ENCODE measurements at places on chromosomes 16 and 17.

GRCh38 chr17:80353718-80354275 is 61.2 kb upstream of the ENDOV start:
- DNase-seq = no peak

DNA sequence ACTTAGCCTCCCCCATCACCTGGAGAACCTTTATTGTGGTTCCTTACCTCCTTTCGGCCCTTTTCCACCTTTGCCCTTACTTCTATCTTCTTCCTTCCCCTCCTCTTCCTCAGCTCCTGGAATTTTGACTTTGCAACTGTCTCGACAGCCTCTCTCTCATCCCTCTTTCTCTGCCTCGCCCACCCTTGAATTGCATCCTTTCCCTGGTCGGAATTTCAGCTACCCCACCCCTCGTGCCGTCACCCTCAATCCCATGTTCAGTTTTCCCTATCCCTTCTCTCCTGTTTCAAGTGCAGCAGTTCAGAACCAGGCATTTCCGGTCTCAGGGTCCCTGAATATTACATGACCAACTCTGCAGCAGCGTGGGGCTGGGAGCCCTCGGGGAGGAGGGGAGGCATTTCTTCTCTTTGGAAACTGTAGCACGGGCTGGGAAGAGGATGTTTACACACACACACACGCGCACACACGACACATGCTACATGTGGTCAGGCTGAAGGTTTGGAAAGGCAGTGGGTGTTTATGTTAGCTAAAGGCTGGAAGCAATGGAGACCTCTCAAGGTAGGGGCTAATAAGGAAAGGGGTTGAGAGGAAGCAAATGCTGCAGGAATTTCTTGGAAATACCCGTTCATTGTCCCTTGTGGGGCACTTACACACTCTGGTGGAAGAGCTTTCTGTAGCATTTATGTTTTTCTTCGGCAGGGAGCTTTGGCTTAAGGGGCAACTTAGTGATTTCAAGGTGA is 971 bp downstream of the MINK1 start:
- no peak for DNase-seq

GRCh38 chr16:15704545-15704987 is 54.5 kb downstream of the NDE1 start:
- DNase-seq = peak; percentile 73

- no peak for DNase-seq
Observed at GRCh38 chr17:34883106-34884000, 77.9 kb downstream of the CCT6B start.

DNA sequence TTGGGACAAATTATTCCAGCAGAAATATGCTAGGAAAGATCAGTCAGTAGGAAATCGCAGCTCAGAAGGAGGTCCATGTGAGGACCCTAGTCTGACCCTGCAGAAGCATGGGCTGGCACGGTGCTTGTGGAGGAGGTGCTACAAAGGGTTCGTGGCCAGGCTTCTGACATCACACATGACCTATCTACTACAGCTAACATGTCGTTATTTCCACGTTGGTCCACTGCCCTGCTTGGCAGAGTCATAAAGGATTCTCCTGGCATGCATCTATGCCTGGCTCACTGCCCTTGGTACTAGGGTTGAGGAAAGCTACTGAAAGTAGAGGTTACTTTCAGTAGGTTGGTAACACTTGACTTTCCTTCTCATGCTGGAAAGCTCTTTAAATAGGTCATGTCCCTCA is 118.1 kb upstream of the SHISA6 start:
- DNase-seq = no peak

GRCh38 chr17:36657390-36657762 is 56.0 kb downstream of the MRM1 start:
- DNase-seq = no peak

DNA sequence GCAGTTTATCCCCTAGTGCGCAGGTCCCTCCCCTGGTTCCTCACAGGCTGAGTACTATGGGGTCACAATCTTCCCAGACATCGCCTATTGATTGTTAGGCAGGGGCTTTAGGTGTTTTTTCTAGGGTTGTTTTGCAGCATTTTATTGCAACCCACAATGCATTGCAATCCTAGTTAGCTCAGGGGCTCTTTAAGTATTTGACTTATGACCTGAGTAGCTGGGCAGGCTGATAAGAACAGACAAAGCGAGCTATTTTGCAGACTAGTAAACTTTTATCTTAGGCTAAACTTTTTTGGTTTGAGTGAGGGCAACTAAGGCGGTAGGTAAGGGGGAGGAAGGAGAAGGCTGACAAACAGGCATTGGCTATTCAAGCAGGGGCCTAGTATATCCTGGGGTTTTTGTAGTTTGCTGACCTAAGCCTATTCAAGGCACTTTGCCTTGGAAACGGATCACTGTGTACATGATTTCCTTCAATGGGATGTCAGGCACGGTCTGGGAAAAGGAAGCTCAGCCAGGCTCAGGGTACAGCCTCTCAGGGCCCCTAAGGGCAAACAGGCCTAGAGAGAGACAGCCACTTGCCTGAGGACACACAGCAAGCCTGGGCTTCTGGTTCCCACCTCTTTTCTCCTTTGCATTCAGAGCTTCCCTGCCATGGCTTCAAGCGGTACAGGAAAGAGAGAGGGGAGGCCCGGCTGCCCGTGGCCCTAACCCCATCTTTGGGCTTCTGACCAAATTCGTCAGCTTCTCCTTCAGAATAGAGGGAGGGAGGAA is 6.4 kb downstream of the DRC7 start:
- DNase-seq = no peak

DNA sequence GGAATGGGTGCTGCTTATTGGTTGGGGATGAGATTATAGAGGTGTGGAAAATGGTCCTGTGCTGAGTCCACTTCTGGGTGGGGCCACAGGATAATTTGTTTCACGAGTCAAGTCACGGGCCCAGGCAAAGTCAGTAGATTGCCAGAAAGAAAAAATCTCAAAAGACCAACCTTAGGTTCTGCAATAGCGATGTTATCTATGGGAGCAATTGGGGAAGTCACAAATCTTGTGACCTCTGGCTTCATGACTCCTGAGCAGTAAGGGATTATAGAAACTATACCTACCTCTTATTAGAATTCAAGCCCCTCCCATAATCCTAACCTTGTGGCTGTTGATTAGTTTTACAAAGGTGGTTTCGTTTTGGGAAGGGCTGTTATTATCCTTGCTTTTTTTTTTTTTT is 31.4 kb downstream of the WWP2 start:
- DNase-seq = no peak

- DNase-seq = no peak
Observed at GRCh38 chr16:23557779-23558702, 514 bp downstream of the UBFD1 start.

Measured in stimulated activated CD4-positive, alpha-beta T cell treated with anti-CD3 and anti-CD28 coated beads, TNF-alpha, amount 100 ng/mL, for 1 hour (primary cell).